Substantia nigra (tissue), 51 donors: ENCODE measurements at places on chromosomes 1 and 21.

- no peak for DNase-seq
These were observed 89.8 kb downstream of the SLC16A1 start for GRCh38 chr1:112866151-112866550.

DNA sequence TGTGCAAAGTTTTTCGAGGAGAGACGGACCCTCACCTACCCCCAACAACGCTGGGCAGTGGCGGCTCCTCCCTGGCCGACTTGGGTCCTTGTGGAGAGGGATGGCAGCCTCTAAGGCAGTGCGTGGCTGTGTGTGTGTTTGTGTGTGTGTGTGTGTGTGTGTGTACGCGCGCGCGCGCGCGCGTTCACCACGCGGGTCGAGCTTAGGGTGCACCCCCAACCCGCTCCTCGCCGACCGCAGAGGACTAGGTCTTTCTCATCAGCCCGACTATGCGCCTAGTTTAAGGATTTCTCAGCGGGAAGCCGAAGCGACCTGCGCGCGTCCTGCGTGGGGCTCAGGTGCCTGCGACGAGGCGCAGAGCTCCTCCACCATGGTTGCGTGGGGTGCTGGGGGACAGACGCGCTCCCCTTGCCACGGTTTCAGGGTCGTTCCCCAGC lies 940 bp downstream of the SOX13 start:
- DNase-seq = no peak

DNA sequence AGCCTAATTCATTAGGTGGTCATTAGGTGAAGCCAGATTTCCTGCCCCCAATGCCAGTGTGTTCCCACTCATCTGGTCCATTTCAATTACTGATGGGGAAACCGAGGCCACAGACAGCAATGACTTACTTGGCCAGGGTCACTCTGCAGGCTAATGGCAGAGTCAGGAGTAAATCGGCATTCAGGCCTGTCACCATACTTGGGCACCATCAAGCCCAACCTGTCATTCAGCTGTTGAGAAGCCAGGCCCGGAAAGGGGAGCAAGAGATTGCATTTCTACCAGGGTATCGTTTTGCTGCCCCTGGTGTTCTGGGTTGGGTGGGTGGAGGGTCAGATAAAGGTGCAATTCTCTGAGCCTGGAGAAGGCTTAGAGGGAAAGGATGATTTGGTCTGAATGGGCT lies 8.0 kb upstream of the TMEM61 start:
- no peak for DNase-seq

DNA sequence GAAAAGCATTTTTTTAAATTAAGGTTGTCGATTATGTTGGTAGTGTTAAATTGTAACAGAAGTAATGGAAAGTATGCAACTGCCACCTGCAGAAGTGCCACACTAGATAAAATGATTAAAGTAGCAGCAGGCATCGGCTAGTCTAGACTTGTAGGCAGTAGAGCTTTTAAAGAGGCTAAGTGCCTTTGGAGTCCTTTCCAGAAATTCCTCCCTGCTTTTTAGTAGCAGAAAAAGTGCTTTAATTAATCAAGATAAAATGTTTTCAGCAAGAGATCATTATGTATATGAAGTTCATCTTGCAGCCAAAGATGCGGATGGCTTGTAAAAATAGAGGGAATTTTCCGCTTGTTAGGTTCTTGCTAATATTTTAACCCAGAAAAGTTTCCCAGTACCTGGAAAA lies 87.1 kb upstream of the LRRC8D start:
- DNase-seq = no peak

- DNase-seq = no peak
These were observed 19.8 kb downstream of the MIIP start for GRCh38 chr1:12039164-12039525.

DNA sequence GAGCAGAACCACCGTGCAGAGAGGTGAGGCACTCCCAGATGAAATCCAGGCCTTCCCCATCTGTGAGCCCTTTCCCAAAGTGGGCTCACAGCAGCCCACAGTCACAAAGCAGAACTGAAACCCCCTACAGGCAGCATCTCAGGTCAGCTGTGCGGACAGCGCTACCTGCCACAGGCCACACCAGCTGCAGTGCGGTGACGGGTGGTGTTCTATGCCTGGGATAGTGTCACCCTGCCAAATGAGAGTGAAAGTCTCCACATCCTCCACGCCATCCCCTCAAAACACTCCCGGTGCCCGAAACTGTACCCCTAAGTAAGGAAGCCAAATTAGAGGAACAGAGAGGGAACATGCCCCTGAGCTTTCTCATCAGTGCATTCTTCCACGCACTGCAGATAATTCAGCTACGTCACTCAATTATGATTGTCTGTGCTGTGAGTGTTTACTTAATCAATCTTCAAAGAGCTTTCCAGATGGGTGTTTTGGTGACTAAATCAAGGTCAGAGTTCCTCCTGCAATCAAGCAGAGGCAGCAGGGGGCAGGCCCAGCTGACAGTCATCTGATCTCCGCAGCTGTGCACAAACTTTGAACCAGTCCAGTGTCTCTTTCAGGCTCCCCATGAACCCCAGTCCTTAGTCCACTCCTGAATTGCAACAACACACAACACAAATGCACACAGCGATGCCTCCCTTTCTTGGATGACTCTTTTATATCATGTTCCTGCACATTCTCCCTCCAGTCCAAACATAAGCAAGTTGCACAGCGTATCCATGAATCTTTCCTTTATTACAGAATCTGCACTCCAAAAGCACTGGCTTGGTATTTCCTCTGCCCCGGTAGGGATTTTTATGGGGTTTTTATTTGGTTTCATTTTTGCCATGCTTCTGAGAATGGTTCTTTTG lies 150.0 kb downstream of the TOMM20 start:
- DNase-seq = peak; percentile 52

DNA sequence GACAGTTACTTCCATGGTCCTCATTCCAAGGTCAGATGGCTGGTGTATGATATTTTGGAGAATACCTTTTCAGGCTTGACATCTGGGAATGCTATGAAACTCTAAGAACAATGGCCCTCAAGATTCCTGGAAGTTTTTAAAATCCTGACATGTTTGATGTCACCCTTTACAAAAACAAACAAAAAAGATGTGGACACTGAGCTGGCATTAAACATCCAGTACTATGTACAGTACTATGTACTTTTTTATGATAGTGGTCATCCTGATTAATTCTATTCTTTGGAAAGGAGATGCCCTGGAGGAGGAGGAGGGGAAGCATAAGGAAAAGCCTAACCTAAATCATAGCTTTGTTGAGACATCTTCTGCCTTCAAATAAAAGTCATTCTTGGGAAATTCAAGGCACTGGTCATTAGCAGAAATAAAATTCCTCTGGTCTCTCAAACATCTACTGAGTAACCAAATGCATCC lies 235.4 kb downstream of the HMCN1 start:
- no peak for DNase-seq

- DNase-seq = no peak
These were observed 424.5 kb downstream of the NEGR1 start for GRCh38 chr1:71857862-71858261.

DNA sequence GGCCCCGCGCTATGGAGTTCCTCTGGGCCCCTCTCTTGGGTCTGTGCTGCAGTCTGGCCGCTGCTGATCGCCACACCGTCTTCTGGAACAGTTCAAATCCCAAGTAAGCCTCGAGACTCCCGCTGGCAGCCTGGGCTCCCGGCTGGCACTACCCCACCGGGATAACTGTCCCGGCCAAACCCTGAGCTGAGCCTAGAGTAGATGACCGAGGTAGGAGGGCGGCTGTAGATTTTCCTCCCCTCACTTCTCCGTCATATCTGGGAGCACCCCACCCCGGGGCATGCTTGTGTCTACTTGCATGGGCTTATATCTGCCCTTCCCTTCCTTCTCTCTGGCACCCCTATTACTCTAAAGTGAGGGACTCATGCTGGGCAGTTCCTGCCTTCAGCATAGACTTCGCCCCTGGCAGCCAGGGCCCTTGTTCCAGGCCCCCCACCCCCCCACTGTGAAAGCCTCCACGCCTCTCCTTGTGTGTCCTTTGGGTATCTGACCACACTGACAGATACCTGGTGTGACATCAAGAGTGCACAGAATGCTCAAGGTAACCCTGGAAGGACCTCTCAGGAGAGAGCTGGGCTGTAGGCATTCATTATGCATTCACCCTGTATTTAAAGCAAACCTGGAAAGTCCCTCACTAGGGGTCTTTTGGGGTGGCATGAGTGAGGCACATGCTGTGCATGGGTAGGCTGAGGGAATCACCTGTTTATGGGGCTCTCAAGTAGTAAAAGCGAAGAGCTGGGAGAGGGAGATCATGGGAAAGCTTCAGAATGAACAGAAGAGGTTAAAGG lies 485 bp downstream of the EFNA1 start:
- DNase-seq = no peak

DNA sequence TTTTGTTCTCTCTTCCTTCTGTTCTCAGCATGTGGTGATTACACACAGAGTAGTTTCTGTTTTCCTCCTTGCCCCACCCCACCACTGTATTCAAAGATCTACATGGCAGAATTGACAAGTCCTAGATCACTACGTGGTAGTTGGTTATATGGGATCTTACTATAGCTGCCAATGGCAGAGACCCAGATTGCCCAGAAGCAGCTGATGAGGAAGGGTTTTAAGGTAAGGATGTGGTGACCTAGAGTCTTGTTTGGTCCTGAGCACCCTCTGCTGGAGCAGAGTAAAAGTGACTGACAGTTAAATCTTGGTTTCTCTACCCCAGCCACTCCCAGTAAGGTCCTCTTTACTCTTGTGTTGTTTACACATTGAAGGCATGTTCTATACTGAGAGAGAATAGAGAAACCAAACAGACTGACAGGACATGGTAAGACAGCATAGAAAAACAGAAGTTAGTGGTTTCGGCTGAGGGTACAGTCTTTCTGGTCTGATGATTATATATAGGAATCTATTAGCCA lies 22.8 kb upstream of the STRIP1 start:
- DNase-seq = peak; percentile 45

DNA sequence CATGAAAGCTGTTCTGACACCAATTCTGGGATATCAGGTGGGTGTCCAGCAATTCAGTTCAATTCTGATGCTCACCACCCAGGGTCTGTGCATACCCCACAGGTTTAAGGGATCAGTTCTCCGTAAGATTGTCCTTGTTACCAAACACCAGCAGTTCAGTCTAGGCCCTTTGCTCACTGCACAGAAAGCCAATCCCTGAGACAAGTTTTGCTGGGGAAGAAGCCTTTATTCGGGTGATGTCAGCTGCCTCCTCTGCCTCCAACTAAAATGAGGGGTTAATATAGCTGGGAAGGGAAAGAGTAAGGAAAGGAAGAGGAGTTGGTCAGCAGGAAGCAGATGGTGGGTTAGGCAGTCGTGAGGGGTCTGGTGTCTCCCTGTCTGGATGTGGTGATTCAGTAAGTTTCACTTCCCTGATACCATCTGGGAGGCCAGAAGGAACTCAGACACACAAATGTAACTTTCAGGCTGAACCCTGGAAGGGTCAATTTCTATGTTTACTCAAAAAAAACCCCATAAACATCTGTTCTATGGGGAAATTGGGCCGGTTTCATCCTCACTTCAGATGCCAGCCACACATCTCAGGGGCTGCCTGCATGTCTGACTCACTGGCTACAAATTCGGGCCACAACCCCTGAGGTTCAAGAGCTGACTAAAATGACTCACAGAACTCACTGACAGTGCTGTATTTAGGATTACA lies 83.3 kb upstream of the PGBD5 start:
- no peak for DNase-seq

DNA sequence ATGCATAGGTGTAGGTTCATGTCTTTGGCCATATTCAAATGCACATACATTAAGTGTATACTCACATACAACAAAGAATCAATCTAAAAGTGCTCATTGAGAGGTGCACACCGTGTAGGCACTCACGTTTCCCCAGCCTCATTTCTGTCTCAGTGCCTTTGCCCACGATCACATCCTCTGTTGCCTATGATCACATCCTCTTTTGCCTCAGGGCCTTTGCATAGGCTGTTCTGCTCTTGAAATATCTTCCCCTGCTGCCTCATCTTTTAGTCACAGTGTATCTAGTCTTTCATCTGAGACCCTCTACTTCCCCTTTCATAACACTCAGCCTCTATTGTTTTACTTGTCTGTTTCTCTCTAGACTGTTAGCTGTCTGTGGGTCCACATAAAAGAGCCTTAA lies 69.3 kb downstream of the FOXD2 start:
- DNase-seq = no peak

GRCh38 chr1:54975356-54976108 lies 4.9 kb upstream of the TMEM61 start:
- no peak for DNase-seq

DNA sequence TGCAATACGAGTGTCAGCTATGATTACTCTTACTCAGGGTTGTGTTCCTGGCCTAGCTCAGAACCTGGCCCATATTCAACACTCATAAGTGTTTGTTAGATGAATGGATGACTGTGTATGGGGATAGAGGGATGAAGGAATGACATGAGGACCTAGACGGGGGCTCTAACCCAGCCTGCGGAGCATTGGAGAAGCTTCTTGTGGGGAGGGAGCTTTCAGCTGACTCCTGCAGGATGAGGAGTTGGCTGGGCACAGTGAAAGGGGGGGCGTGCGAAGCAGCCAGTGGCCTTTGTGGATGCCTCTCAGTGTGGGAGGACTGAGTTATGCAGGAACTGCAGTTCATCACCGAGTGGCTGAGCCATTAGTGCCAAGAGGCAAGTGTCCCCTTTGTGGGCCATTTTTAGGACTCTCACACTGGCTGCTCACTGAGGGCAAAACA lies 1.2 kb upstream of the EXTL1 start:
- DNase-seq = no peak

DNA sequence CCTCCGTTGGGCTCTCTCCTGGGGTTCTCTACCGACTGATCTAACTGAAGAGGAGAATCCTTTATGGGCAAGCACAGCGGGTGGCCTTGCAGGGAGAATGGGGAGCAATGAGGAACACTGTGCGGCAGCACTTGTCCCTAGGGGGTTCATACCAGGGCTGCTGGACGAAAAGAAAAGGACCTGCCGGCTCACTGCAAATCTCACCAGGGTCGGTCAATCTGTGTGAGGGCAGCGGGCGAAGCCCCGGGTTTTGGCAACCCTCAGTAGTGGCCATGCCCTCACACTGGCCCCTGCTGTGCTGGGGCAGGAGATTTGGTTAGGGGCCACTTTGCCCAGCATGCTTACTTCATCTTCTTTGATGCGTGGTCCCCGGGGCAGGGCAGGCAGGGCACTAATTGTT lies 5.9 kb downstream of the LHX9 start:
- DNase-seq = no peak

- DNase-seq = no peak
These were observed 29.3 kb downstream of the TNNT2 start for GRCh38 chr1:201348211-201348566.

GRCh38 chr1:8013800-8014199 lies 12.3 kb downstream of the ERRFI1 start:
- DNase-seq = no peak

DNA sequence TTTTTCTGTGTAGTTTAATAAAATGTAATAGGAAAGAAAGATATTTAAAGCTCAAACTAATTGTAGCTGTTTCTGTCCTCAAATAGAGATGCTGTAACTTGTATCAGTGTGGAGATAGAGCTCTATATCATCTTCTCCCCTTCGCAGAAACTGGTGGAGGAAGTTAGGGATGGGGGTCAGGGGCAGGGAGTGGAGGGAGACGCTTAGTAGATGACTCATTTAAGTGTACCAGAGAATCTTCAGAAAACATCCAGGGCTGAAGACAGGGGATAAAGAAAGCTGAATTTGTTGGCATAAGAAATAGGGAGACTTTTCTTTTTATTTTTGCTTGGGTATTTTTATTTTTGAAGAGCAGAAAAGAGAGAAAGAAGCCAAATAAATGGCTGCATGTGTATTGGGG lies 282.6 kb upstream of the DPYD start:
- no peak for DNase-seq

GRCh38 chr1:192629612-192630011 lies 6.3 kb upstream of the RGS13 start:
- no peak for DNase-seq
